ENCODE measurements at places on chromosomes 4 and X. TPM values are rescaled to one million over a fixed set of nuclear protein-coding genes. Genes with fewer than 3 reads are reported as not detected.

The FABP2 gene
- not detected for total RNA-seq

The IQSEC2 gene
- 16.6 TPM for total RNA-seq

The SSX4 gene
- total RNA-seq = not detected

The ARHGEF9 gene
- 8.7 TPM for total RNA-seq

The SPANXD gene
- total RNA-seq = not detected

The TMSB15A gene
- total RNA-seq = 0.44 TPM

The FMR1NB gene
- not detected for total RNA-seq

The NPY2R gene
- not detected for total RNA-seq

The BEX5 gene
- not detected for total RNA-seq

The SNCA gene
- 79.8 TPM for total RNA-seq

The LDB2 gene
- total RNA-seq = 57.1 TPM

The CCDC160 gene
- not detected for total RNA-seq

The TRMT44 gene
- 13.1 TPM for total RNA-seq

The SSX4B gene
- total RNA-seq = not detected

The TMEM154 gene
- 8.6 TPM for total RNA-seq

The AFM gene
- total RNA-seq = not detected

The EDNRA gene
- total RNA-seq = 26.1 TPM

The GAGE1 gene
- not detected for total RNA-seq

The CDK16 gene
- total RNA-seq = 112 TPM

The ABCD1 gene
- 20.9 TPM for total RNA-seq

The PGRMC1 gene
- 57.1 TPM for total RNA-seq

The C4orf36 gene
- not detected for total RNA-seq

The MTNR1A gene
- total RNA-seq = not detected

The SYTL5 gene
- not detected for total RNA-seq

The NOCT gene
- total RNA-seq = 37.8 TPM

The PF4V1 gene
- total RNA-seq = not detected

The SOWAHB gene
- not detected for total RNA-seq

The VCX2 gene
- not detected for total RNA-seq

The UTP3 gene
- total RNA-seq = 21.8 TPM

The ARHGAP24 gene
- total RNA-seq = 69.2 TPM

The GYG2 gene
- total RNA-seq = 0.29 TPM

The DMRTC1 gene
- total RNA-seq = not detected

The TLR10 gene
- total RNA-seq = not detected

The MAGEB17 gene
- total RNA-seq = not detected

The CCDC120 gene
- total RNA-seq = 5.7 TPM

The WDFY3 gene
- 104 TPM for total RNA-seq

The MAP3K15 gene
- total RNA-seq = not detected

The TCP11X2 gene
- total RNA-seq = not detected

The CNGA1 gene
- not detected for total RNA-seq

The GLRA2 gene
- not detected for total RNA-seq

The SPOCK3 gene
- total RNA-seq = 2.0 TPM

The GRIA3 gene
- total RNA-seq = 0.53 TPM

The S100G gene
- not detected for total RNA-seq

The SHROOM4 gene
- total RNA-seq = 39.6 TPM

The FREM3 gene
- not detected for total RNA-seq

The PABPC1L2B gene
- not detected for total RNA-seq

Data from glomerular endothelial cell (primary cell).